ENCODE measurements at places on chromosomes 1 and 21.

DNA sequence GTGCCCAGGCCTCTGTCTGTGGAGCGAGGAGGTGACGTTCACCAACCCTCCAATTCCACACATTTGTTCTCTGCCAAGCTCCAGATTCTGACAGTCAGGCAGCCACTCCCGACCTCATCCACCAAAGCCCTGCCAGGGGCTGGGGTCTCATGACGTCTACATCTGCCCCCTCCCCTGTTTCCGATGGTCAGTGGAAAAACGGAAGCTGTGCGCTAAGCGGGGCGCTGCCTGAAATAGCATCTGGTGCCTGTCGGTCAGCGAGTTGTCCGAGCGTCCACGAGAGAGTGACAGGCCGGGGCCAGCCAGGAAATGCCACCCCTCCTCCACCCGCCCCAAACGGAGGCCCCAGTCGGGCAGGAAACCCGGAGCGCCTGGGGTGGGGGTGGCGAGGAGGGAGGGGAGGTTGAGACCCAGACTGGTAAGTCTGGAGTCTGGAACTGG is 3.2 kb upstream of the TAL1 start:
- no peak for DNase-seq

DNA sequence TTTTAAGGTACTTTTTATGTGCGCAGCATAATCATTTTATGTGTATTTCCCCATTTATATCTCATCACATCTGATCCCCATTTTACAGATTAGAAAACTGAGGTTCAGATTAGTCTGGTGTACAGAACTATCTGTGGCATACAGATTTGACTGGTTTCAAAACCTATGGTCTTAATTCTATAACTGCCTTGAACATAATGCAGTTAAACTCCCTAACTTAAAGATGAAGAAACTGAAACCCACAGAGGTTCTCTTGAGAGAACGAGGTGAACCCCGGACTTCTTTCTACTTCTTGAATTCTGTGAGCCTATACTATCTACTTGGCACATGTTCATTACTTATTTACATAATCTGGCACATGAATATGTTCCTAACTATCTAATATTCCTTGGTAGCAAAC is 479.1 kb downstream of the AGBL4 start:
- DNase-seq = no peak

- no peak for DNase-seq
Observed at GRCh38 chr1:40535732-40536131, 4.3 kb downstream of the ZNF684 start.

DNA sequence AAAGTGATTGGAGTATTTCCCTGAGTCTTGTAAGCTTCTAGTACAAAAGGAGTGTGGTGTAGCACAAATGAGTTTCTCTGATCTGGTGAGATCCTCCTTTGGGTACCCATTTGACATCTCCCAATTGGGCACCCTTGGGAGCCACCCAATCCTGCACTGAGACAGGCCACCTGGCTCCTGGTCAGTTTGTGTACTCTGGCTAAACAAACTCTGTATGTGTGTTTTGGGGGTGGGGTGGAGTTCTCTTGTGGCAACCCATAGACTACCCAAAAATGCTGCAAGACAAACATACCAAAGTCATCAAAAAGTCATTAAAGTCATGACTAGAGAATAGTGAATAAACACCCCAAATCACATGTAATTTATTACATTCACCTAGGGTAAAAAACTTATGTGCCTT is 8.4 kb upstream of the HIVEP3 start:
- no peak for DNase-seq

- DNase-seq = no peak
Observed at GRCh38 chr1:57987523-57987922, 559.0 kb downstream of the OMA1 start.

DNA sequence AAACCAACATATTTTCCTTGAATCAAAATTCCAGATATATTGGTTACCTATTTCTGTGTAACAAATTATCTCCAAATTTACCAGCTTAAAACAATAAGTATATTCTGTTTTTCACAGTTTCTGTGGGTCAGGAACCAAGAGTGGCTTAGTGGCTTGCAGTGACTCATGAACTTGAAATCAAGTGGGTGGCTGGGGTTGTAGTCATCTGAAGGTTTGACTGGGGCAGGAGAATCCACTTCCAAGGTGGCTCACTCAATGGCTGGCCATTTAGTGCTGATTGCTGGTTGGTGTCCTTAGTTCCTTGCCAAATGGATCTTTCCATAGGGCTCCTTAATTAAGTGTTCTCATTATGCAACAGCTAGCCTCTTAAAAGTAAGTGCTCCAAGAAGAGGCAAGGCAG is 43.8 kb downstream of the ALG14 start:
- DNase-seq = no peak

DNA sequence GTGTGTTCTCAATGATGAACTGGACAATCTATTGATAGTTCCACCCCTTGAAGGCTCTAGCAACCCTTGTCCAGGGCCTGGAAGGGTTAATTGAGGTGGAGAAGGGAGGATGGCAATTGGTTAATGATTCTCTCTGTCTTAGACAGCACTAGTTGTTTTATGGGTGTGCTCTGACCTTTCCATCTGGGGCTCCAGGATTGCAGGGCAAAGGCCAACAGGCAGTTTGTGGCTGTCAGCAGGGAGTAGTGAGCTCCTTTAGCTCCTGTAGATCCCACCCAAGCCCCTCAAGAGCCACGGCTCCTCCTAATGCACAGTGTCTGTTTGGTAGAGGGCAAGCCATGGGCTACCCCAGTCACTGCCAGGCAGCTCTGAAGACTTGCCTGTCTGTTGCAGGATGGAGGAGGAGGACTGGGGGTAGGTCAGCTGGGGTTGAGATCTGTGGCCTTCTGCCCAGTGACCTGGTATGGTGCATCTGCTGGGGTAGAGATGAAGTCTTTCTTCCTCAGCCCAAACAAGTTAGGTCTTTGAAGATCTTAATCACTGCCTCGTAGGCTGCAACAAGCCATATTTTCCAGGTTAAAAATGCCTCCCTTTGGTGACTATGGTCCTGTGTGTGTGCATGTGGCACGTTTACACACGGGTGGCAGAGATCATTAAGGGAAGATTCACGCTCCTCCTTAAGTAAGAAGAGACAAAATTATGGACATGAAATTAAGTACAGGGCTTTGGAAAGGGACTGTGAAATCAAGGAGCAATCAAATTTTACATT is 7.7 kb downstream of the MROH7 start:
- no peak for DNase-seq

GRCh38 chr1:94672934-94673333 is 131.4 kb upstream of the F3 start:
- no peak for DNase-seq

DNA sequence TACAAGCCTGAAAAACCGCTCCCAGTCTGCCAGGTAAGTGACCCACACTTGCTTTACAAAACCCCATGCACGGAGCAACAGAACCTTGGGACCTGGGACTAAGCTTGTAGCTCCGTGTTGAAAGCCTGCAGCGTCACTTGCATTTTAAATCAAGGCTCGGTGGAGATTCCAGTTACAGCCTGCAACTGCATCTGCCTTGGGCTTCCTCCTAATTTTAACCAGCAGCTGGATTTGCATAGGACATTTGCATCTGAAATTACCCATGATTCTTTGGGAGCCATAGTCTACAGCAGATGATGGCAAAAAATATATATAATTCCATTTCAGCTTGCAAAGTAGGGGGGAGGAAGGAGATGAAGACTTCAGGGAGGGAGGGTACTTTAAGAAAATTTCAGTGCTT is 62.4 kb upstream of the IGSF21 start:
- DNase-seq = no peak

DNA sequence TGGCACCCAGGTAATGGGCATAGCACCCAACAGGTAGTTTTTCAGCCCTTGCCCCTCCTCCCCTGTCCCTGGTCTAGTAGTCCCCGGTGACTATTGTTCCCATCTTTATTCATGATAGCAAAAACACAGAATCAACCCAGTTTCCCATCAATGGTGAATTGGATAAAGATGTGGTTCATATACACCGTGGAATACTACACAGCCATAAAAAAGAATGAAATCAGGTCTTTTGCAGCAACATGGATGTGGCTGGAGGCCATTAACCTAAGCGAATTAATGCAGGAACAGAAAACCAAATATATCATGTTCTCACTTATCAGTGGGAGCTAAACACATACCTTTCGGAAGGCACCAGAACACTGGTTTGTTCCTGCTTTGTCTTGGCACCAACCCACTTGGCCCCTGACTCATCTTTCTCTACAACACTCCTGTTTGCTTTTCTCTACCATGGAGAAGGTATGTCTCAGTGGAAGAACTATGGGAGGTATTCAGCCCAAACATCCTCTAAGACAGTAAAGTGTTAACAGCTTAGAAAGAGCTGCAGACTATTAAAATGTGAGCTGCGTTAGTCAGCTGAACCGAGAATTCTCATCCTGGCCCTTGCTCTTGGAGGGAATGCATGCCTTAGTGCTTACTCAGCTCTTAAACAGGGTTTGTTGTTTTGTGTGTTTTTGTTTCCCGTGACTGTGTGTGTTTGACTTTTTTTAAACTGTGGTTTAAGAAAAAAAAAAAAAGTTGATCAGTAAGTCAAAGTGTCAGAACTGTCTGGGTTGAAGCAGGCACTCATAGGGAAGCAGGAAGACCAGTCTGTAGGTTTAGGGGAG is 203.0 kb downstream of the TOMM20 start:
- DNase-seq = peak; percentile 97

DNA sequence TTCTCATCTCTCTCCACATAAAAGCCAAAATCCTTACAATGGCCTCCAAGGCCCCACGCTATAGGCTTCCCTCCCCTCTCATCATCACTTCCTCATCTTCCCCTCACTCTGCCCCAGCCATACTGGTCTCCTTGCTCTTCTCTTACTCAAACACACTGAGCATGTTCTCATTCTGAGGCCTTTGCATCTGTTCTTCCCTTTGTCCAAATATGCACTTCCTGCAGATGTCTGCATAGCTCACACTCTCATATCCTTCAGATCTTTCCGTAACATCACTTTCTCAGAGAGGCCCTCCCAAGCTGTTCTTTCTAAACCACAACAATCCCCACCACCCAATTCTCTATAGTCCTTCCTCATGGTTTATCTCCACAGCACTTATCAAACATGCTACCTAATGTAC is 284.1 kb downstream of the HHIPL2 start:
- no peak for DNase-seq

DNA sequence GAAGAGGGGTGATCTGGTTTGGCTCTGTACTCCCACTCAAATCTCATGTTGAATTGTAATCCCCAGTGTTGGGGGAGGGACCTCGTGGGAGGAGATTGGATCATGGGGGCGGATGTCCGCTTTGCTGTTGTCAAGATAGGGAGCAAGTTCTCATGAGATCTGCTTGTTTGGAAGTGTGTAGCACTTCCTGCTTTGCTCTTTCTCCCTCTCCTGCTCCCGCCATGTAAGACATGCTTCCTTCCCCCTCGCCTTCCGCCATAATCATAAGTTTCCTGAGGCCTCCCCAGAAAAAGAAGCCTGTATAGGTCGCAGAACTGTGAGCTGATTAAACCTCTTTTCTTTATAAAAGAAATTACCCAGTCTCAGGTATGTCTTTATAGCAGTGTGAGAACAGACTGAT is 27.9 kb downstream of the MYOM3 start:
- no peak for DNase-seq

DNA sequence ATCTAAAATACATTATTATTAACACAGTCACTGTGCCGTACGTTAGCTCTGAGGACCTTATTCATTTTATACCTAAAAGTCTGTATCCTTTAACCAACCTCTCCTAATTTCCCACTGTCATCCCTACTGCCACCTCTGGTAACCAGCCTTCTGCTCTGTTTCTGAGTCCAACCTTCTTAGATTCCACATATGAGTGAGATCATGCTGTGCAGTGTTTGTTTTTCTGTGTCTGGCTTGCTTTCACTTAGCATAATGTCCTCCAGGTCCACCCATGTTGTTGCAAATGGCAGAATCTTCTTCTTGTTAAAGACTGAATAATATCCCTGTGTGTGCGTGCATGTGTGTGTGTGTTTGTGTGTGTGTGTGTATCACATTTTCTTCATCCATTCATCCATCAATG is 64.2 kb downstream of the ETS2 start:
- no peak for DNase-seq

- no peak for DNase-seq
Observed at GRCh38 chr1:99119188-99119587, 114.5 kb upstream of the PLPPR5 start.

- DNase-seq = no peak
Observed at GRCh38 chr21:38570596-38570995, 72.3 kb upstream of the ERG start.

- DNase-seq = no peak
Observed at GRCh38 chr1:215845234-215845891, 278.3 kb downstream of the KCTD3 start.

DNA sequence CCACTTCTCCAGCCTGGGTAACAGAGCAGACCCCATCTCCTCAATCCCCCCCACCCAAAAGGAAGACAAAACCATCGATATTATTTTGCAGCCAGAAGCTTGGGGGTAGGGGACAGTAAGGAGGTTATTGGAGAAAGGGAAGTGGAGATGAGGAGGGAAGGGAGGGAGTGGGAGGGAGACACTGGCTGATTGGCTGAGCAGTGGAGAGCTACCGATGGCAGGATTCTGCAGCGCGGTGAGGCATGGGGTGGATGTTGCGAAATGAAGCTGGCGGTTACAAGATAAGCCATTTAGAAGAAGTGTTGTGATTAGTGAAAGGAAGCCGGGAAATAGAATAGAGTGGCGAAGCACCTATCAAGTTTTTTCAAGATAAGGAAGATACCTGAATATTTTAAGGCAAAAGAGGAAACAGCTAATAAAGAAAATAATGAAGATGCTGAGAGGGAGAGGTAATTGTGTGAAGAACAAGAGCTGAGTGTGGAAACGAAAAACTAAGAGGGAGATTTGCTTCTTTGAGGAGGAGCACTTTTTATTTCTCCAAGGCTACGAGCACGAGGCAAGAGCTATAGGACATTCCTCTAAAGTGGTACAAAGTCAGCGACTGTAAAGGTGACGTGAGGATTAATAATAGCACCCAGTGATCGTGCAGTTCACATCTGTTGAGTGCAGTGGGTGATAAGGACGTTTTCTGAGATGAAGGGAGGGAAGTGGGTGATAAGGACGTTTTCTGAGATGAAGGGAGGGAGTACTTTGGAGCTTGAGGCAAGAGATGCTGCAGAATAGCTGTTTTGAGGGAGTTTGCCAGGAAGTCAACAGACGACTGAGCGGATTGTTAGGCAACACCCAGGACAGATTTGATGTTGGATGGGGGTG is 103.2 kb upstream of the KIF26B start:
- DNase-seq = no peak

DNA sequence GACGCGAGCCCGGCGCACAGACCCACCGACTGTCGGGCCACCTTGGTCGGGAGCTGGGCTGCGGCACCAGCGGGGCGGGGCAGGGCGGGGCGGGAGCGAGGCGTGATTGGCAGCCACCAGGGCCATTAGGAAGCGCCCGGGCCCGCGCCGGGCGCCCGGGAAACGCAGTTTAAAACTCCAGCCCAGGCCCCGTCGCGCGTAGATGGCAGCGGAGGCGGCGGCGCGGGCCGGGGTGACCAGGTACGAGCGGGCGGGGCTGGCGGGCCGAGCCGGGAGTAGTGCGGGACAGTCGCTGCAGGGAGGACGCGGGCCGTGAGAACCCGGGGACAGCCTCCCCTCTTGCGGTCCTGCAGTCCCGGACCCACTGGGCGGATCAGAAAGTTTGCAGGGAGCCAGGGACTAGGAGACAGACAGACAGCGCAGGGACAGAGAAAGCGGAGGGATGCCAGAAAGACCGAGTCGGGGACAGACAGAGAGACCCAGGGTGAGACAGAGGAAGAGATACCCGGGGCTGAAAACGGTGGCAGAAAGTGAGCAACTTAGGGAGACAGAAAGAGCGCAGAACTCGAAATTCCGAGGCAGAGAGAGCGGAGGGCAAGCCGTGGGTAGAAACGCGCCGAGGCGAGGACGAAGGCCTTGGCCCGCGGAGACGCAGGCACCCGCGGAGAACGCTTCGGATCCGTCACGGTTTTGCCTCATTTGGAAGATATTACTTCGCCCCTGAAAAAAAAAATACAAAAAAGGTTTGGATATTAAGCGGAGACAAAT is at the start of gene DMBX1:
Gene DMBX1, plus strand, starts transcription at position 199 of the 768 bp plus-strand sequence. CDS start 17,175 bp downstream, outside the sequence.
- DNase-seq = no peak
